ENCODE measurements at places on chromosomes 7 and 10. TPM values are rescaled to one million over a fixed set of nuclear protein-coding genes. Genes with fewer than 3 reads are reported as not detected.

DNA sequence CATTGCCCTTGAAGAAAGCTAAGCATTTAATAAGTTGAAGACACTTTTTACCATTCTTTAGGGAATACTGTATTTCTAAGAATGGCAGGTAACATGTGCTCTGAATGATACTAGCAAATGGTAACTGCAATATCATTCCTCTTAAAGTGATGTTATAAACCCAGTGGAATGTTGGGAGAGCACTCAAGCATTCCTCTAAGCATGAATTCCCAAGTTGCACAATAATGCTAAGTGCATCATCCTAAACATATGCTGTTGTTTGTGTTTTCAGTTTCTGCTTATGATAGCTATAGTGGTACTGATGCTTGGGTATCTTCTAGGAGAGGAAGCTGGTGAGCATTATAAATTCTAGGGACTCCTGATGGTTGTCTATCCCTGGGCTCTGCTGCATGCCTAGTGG lies 673.9 kb downstream of the PHTF2 start:
- peak; percentile 3 for DNase-seq

GRCh38 chr10:101272229-101272868 lies 43.1 kb upstream of the LBX1 start:
- DNase-seq, result peak; percentile 50

DNA sequence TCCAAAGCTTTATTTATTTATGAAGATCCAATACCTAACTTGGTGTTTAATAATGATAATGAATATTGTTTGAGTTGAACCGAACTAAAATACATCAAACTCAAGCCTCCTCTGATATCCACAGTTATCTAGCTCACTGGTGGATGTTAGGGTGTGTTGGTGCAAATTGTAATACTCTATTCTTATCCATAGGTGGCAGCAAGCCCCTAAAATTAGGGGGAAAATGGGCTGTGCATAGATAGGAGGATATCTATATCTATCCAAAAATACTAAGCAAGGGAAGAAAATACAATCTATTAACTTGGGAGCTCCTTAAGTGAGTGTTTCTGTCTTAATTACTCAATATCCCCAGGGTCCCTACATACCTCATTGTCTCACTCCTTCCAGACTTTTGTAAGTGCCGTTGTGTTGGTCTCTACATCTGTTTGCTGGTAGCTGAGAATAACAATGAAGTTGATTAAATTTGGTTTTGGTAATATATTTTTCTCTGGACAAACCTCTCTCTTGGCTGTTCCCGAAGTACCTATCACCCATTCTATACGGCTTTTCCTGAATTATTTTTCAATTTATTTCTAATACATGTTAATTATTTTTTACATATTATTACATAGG lies 55.0 kb upstream of the VWDE start:
- peak; percentile 19 for DNase-seq

DNA sequence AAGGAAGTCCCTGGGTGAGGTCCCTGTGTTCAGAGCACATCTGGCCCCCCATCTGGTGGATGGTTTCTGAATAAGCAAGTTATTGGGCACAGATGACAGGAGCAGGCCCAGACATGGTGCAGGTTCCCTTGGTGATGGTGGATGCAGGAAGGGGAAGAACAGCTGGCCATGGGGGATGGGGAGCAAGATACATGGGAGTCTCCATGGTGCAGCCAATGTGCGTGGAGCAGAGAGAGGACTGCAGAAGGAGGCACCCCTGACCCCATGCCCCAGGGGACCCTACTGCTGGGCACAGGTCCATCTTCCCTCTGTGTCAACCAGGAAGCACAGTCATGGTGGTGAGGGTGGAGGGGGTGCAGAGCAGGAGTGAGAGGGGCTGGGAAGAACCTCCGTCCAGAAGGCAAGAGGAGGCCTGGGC lies 43.8 kb upstream of the RABGEF1 start:
- DNase-seq, result peak; percentile 36

The TFR2 gene
- 0.17 TPM for total RNA-seq

The PMS2 gene
- 27.8 TPM for total RNA-seq

The TRIL gene
- total RNA-seq, result 4.5 TPM

The GNGT1 gene
- not detected for total RNA-seq

The PLEKHS1 gene
- not detected for total RNA-seq
